HuH-7.5 (cell line): ENCODE measurements at places on chromosomes 3 and 15.

- DNase-seq, result no peak
These were observed 289.2 kb upstream of the CHRM5 start for GRCh38 chr15:33679061-33679460.

GRCh38 chr15:74396445-74397238 lies 29.2 kb upstream of the CYP11A1 start:
- DNase-seq, result peak; percentile 74

GRCh38 chr3:12793701-12794100 lies 2.8 kb upstream of the CAND2 start:
- no peak for DNase-seq

DNA sequence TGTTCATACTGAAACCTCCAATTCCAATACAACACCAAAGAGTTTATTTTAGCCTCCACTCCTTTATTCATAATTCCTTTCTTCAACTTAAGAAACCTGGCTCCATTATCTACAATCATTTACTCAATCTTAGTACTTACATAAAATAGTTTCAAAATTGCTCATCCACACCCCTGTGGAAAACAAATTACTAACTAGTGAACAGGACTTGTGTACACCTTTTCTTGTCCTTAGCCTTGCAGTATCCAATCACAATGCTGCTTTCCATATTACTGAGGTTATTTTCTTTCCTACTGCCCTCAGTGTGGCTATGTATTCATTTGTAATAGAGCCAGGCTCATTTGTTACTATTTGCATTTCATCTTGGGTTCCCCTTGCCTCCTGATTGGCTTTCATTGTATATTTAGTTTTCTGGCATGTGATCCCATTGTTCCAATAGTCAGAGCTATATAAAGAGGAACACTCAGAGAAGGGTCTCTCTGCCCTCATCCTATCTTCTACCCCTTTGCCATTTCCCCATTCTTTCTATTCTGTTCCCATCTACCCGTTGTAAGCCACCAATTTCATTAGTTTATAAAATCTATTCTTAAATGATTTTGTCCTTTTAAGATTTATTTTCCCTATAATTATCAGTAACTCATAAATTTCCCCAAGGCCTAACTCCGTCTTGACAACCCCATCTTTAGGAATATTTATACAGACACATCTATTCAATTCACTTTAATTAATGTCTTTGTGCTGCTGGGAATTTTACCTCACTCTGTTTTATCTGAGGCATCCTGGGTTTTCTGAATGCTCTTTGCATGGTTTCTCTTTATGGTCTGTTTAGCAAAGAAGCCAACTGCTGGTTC lies 67.9 kb upstream of the RBP1 start:
- no peak for DNase-seq

DNA sequence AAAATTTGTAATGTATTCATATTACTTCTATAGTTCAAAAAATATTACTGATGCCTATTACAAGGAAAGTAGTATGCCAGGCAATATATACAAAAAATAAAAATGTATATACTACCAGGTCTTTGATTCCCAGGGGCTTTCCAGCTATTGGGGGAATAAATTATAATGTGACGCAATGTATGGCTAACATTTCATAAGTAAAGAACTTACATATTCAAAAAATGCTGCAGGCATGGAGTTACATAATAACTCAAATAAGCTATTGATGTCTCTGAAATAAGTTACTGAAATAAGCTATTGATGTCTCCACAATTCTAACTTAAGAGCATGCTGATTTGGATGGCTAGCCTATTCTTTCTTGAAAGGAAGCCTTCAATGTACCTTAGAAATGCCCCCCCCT lies 30.2 kb downstream of the MCCC1 start:
- DNase-seq, result no peak

DNA sequence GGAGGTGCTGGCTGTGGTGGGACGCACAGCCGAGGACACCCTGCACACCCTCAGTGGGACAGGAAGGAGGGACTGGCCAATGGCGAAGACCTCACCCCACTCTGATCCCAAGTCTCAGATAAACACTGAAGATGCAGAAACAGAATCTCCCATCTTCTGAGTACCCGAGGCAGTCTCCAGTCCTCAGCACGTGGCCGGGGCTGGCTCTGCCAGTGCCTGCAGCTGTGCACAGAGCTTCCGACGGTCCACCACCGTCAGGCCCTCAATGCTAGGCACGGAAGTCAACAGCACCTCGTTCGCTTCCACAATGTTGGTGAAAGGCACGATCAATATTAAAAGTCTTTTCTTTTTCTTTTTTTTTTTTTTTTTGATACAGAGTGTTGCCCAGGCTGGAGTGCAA lies 16.8 kb upstream of the OCA2 start:
- DNase-seq, result no peak

DNA sequence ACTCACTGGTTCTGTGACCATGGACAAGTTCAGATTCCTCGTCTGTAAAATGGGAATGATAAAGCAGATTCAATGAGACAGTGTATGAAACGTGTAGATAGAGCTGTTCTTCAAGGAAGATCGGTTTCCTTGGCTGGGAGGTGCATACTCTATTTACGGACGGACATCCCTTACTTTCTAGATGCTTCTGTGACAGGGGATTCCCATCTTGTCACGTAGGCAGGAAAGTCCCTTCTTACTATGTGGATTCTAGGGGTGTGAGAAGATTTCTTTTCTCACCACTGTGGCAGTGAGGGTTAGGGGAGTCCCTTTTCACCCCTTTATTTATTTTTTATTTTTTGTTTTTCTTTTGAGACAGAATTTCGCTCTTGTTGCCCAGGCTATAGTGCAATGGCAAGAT lies 180.9 kb upstream of the TBL1XR1 start:
- no peak for DNase-seq

- no peak for DNase-seq
These were observed 33.6 kb downstream of the GOLGA6L10 start for GRCh38 chr15:82315519-82316246.

DNA sequence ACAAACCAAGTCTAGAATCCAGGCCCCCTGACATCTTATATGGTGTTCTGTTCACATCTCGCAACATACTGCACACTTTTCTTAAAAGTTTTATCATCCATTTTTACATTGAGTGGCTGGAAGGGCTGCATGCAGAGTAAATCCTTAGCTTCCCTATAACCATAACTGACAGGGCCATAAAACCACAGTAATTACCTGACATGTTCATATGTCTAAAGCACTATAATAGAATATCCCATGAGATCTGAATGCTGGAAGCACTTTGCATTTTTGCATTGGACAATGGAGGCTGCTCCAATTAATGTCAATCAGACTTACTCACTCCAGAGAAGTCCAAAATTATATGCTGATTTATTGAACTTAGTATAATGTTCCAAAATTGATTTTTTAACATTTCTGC lies 86.6 kb upstream of the HES1 start:
- no peak for DNase-seq

- DNase-seq, result no peak
These were observed 23.0 kb downstream of the CRYGS start for GRCh38 chr3:186520957-186521842.

DNA sequence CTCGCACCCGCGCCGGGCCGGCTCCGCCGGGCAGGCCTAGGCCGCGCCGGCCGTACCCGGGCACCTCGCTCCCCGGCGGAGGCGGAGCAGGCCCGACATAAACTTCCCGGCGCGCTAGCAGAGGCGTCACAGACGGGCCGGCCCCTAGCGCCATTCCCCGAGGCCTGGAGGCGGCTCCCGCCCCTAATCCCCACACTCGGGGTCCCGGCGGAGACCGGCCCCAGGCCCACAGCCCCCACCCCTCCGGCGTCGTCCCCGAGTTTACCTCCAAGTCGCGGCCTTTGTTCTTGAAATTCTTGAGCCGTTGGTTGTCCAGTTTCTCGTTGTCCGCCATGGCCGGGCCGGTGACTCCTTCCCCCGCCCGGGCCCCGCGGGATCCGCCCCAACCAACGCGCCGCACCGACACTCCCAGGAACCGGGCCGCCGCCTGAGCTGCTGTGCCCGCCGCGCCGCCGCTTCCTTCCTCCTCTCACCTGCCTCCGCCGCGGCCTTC lies 376 bp downstream of the KPNA4 start:
- peak; percentile 29 for DNase-seq

DNA sequence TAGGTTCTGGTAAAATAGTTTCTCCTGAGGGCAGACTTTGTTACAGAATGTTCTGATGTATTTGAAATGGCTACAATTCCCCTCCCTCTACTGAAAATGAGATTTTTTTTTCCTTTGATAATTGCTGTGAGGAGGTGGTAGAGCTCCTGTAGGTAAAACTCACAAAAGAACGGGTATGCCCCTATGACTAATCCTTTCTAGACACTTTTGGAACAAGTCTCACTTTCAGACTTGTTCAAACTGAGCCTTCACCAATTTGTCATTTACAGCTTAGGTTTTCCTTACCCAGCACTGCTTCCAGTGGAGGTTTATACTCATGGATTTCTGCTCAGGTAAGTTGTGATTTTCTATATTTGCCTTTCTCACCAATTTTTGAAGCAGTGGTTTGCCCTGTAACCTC lies 115.6 kb downstream of the NLGN1 start:
- DNase-seq, result no peak

DNA sequence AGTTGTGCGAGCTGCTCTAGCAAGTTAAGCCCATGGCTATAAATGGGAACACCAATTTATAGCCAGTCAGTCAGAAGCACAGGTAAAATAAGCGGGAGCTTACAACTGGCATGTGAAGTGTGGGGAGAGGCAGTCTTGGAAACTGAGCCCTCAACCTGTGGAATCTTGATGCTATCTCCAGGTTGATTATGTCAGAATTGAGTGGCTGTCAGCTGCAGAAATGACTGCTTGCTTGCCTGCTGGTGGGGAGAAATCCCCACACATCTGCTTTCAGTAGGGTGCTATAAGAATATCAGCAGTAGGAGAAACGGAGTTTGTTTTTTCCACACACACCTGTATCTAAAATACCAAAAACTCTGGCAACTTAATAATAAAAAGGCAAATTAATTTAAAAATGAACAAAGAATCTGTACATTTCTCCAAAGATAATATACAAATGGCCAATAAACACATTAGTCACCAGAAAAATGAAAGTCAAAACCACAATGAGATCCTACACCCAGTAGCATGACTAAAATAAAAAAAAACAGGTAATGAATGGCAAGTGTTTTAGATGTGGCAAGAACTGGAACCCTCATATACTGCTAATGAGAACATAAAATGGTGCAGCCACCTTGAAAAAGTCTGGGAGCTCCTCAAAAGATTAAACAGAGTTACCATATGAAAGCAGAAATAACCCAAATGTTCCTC lies 26.0 kb upstream of the MAP4 start:
- DNase-seq, result no peak

- no peak for DNase-seq
These were observed 40.5 kb downstream of the PTPRG start for GRCh38 chr3:61601831-61602230.

- no peak for DNase-seq
These were observed 406.9 kb upstream of the TBL1XR1 start for GRCh38 chr3:177604181-177604580.

- no peak for DNase-seq
These were observed 543.7 kb upstream of the ADAMTS9 start for GRCh38 chr3:65231544-65231943.

DNA sequence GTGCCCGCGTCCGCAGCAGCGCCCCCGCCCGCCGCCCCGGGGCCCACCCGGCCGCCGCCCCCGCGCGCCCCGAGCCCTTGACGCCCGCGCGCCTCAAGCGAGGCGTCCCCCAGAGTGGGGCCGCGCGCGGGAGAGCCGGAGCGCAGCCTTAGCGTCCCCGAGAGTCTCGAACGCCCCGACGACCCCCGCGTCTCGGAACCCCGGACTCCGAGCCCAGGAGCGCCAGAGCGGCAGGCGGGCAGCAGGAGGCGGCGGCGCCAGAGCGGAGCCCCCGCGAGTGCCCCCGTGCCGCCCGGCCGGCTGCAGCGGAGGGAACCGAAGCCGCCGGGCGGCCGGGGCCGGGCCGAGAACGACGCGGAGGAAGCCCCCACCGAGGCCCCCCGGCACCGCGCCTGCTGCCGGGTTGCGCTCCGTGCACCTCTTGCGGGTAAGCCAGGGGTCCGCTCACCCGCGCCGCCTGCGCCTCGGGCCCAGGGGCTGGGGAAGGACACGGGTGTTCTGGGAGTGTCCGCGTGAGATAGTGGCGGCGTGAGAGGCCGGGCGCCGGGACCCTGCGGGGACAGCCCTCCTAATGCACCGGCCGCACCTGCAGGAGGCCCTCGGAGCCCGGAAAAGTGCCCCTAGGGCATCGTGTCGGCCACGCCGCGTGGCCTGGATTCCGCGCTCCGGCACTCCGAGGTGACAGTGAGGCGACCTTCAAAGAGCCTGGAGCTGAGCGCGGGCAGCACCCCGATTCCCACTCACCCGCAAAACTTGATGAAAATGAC lies 52.0 kb upstream of the ULK4 start:
- peak; percentile 42 for DNase-seq

GRCh38 chr3:179853176-179853575 lies 183.6 kb downstream of the PEX5L start:
- no peak for DNase-seq

DNA sequence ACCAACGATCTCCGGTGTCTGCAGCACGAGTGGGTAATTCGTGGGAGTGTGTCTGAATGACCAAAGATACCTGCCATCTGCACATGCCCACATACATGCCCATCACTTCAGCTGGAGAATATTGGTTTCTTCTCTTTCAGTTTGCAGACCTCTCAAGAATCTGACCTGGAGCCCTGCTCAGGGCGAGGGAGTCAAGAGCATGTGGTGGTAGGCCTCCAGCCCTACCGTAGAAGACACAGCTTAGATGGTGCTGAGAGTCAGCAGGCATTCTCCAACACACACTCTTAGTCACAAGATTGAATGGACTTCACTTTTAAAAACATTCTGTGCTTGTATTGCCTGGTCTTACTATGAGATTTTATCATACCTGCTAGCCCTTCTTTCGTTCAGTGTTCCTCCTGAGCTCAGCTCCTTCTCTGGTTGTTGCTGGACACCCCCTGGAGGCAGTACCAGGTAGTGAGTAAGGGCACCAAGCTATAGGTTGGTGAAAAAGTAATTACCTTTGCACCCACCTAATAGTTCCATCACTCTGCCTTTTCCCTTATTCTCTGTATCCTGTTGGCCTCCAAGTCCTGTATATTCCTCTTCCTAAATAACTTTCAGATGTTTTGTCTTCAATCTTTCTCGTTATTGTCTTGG lies 252.0 kb downstream of the CACNA2D3 start:
- DNase-seq, result peak; percentile 10

- DNase-seq, result no peak
These were observed 88.4 kb upstream of the RPL32 start for GRCh38 chr3:12929801-12930200.

DNA sequence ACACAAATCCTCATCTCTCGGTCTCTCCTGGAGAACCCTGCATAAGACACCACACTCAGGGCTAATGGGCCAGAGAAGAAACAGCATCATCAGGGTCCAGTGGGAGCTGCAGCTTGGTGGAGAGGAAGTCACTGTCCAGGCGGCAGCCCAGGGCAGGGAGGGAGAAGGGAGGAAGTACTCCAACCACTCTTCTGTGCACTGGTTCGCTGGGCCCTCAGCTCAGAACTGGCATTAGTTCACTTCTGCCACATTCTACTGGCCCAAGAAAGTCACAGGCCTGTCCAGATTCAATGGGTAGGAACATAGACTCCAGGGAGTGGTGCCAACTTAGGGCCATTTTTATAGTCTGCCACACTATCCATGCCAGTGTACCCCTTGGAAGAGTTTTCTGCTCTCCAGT lies 169.0 kb downstream of the ABHD5 start:
- DNase-seq, result no peak

GRCh38 chr15:49991587-49991986 lies 127.4 kb downstream of the ATP8B4 start:
- no peak for DNase-seq

- DNase-seq, result no peak
These were observed 38.1 kb upstream of the CHRNB4 start for GRCh38 chr15:78679089-78679511.
